ENCODE measurements at places on chromosomes 2 and 18.

DNA sequence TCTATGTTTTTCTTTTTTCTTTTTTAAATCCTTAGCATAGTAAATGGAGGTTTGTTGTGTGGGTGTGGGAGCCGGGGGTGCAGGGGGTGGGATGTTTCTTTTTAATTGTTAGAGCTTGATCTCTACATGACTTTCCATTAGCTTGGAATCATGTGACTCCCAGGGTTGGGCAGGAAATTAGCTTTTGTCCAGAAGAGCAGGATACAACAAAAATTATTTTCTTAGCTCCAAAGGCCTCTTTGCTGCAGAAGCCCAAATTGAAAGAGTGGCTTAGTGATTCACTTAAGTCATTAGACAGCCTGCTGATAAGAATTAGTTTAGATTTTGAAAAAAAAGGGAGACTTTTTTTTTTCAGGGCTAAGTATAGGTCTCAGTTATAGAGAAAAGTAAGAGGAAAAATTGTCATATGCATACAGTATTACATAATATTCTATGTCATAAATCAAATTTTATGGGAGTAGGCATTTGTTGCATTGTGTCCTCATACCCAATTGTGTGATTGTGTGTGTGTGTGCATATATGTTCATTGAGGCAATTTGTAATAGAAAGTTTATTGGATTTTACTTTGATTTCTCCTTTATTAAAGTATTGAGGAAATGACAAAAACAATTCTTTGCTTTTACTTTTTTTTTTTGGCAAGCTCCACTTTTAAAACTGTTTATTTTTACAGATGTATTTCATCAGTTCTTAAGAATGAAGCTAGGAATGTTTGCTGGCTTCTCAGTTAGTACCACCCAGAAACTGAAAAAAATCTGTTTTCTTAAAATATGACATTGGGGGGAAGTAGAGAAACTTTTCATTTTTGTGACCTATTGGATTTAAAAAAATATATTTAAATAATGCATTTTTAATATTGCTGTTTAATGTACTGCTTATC is 47.4 kb downstream of the TSPYL6 start:
- DNase-seq: no peak

DNA sequence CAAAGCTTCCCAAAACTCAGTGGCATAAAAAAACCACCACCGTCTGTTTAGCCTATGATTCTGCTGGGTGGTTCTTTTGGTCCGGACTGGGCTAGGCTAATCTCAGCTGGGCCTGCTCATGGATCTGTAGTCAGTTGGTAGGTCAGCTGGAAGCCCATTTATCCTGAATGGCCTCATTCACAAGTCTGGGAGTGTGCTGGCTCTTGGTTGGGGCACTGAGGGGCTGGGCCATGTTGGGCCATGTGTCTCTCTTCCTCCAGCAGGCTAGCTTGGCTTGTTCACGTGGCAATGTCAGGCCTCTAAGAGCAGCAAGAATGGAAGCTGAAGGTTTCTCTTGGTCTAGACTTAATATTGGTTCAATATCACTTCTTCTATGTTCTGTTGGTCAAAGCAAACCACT is 95.7 kb upstream of the HS6ST1 start:
- DNase-seq: no peak

DNA sequence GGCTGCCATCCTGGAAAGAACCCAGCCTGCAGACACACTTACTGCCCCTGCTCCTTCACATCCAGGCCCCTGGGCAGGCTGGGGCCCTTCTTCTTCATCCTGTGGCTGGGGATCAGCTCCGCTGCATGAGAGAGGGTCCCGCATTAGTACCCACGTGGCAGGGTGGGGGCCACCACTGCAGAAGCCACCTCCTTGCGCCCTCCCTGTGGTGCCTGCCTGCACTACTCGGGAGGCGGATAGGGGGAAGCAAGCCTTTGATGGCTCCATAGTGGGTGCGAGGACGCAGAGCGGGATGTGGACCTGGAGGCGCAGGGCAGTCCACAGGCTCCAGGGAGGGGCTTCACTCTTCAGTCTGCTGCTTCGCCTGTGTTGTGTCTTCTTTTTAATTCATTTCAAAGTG is 46.7 kb downstream of the GPC1 start:
- DNase-seq: no peak

- no peak for DNase-seq
Observed at GRCh38 chr2:10655074-10655473, 34.7 kb downstream of the NOL10 start.

DNA sequence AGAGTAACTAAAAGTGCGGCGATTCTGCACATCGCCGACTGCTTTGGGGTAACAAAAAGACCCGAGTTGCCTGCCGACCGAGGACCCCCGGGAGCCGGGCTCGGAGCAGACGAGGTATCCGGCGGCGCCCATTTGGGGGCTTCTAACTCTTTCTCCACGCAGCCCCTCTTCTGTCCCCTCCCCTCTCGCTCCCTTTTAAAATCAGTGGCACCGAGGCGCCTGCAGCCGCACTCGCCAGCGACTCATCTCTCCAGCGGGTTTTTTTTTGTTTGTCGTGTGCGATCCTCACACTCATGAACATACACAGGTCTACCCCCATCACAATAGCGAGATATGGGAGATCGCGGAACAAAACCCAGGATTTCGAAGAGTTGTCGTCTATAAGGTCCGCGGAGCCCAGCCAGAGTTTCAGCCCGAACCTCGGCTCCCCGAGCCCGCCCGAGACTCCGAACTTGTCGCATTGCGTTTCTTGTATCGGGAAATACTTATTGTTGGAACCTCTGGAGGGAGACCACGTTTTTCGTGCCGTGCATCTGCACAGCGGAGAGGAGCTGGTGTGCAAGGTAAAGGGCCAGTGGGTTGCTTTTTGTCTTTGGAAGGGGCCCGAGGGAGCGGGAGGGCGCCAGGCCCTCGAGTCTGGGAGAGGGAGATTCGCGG is 1.4 kb downstream of the TRIB2 start:
- DNase-seq: no peak

DNA sequence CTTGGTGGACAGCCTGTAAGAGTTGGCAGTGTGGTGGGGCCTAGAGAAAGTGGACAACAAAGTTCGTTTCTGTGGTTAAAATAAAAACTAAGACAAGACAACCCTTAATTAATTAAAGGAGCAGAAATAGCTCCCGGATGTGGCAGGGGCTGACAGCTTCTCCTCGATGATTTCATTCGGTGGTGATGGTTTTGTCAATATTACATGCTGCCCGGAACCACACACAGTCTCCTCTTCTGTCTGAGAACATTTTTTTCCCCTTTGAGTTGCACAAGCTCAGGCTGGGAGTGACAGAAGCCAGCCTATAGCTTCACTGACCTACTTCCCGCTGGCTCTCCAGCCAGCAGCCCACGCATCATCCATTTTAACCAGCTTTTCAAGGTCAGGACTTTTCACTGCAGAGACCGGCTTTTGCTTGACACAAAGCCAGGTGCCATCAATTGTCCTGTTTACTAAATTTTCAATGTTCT is 378.8 kb downstream of the SLC4A3 start:
- no peak for DNase-seq

DNA sequence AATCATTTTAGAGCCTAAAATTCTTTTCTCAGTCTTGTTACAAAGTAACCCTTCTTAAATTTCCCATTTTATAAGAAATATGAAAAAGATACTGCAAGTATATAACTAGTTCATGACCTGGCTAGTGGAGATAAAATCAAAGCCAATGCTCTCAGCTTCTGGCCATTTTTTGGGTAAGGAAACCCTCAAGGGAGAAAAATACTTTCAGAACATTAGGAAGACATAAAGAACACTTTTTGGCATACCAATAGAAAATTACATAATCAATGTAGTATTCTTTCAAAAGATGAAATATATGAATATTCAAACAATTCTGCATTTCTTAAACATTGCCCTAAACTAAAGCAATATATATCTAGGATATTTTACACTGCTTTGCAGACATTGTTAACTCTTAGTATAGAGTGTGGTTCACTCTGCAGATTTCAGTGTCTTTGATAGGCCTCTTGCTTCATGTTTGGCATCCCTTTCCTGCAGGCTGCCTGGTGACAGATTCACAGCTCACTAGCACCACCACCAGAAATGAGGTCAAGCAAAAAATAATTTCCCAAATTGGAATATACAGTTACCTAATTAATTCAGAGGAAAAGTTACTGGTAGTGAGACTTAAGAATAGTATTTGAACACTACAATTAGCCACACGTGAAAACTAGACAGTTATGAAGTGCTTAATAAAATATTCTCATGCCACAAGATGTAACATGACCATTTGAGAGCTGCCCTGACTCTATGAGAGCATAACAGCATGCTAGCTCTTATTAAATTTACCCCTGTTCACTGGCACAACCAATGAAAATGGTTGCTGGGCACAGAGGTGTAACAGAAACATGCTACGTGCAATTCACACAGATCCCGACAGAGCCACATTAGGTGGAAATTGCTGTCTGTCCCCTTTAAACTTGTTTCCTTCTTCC is 36.0 kb downstream of the PAIP2B start:
- no peak for DNase-seq

- no peak for DNase-seq
Observed at GRCh38 chr18:67318651-67319050, 197.9 kb downstream of the DSEL start.

DNA sequence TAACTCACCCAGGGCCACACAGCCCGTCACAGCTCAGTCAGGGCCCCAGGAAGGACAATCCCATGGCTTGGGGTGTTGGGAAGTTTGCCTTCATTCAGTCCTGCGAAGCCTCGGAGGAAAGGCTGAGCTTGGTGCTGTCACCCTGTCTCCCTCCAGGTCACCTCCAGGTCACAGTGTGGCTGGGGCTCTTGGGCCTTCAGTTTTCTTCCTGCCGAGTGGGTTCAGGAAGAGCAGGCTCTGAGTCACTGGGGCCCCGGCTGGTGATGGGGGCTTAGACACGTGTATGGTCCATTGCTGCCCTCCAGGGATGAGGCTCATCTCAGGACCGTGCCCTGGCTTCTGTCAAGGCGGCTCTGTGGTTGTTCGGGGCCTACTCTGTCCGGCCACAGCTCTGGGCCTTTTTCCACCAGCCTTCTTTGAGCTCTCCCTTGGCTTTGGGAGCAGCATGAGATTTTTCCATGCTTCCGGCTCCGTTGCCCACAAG is 118.6 kb downstream of the INHBB start:
- DNase-seq: no peak

DNA sequence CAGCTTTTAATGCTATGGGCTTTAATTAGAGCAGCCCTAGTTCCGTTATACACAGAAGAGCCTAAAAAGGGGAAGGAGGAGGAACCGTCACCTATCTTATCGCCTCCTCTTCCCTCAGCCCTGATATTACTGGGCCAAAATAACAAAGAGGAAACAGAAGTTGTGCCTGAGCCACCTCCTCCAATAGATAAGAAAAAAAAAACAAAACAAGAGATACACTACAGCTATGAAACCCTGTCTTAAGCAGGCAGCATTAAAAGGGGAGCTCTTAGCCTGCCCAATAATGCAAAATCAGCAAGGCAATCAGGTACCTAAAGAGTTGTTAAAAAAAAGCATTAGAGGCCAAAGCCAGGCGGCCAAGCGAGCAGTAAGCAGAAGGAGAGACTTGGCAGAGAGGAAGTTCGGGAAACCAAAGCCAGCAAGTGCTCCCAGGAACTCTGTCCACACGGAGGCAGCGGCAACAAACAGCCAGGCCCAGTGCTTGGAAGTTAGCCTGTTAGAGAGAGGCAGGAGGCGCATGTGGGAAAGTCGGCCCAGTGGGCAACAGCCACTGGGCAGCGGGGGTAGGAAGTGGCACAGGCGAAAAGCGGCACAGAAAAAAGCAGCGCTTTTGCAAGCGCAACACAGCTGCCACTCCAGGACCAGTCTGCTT is 41.8 kb upstream of the PDK1 start:
- no peak for DNase-seq

DNA sequence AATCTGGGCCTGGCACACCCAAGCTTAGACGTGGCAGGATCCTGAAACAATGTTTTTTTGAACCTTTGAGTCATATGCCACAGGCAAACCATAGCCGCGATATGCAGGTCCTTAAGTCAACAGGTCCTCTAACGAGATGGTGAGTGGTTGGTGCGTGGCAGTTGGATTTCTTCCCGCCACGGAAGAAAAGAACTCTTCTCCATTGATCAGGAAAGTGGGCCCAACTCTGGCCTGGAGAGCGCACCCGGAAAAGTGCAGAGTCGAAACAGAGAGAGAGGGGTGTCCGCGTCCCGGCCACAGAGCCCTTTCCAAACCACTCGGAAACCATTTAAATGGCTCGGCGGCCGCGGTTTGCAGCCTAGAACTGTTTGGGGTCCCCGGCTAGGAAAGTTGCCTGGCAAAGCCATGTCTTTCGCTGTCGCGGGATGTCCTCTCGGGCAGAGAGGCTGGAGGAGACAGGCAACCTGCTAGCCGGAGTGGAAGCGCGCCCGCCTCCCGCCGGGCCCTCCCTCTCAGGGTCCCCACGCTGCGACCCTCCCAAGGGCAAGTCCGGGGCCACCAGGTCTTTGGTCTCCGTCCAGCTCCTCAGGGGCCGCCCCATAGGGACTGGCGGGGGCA is 777 bp downstream of the GALNT3 start:
- peak; percentile 10 for DNase-seq

GRCh38 chr2:101232770-101233169 is 19.9 kb upstream of the CNOT11 start:
- no peak for DNase-seq

DNA sequence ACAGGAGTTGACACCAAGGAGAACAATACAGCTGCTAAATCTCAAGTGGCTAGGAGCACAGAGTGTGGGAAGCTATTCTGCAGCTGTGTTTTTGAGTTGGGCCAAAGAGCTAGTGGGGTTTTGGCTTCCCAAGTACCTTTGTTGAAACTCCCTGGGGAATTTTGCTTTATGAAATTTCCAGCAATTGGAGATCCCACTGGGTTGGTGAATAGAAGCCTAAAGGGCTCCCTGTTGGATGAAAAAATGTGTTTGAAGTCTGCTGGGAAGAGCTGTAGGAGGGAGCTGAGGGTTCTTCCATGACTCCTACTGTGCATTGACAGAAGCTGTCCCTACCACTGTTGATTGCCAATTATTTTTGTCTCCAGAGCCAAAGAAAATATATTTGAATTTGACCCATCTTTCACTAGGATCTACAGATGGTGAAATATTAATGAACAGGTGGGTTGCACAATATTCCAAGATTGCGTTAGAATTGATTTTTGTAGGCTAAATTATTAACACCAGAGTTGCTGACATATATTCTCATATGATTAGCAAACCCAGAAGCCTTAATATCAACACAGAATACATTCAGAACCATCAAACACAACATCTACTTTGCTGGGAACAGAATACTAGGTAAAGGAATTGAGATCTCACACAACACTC is 95.4 kb upstream of the CYP1B1 start:
- DNase-seq: no peak

DNA sequence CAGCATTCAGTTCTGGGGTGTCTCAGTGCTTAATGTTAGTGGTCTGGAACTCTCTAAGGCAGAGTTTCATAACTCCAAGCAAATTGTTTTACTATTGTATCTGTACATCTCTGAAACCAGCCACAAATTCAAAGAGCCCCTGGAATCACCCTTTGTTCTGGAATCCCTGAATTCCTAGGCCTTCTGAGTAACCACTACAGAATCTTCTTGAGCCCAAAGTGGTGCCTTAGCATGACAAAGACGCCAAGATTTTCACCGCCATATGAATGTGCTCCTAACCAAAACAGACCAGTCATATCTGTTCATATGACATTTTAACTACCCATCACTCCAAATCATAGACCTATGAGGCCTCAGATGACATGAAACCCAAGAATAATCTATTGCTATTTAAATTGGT is 668.1 kb downstream of the EPHA4 start:
- DNase-seq: no peak

- DNase-seq: no peak
Observed at GRCh38 chr2:69807821-69808540, 21.5 kb upstream of the GMCL1 start.
